ENCODE measurements at places on chromosomes 13 and 19.

GRCh38 chr19:34712395-34713261 is 21.4 kb upstream of the ZNF181 start:
- DNase-seq: peak; percentile 56

GRCh38 chr13:77406644-77407440 is 79.9 kb upstream of the MYCBP2 start:
- DNase-seq: no peak

GRCh38 chr13:25702386-25702785 is 330.6 kb downstream of the ATP8A2 start:
- no peak for DNase-seq

- DNase-seq: no peak
Measured at GRCh38 chr19:47019431-47020041, at the start of gene NPAS1. Gene NPAS1, plus strand, starts transcription at chr19:47019837. Its CDS starts 1,211 bp downstream, at chr19:47021048.

DNA sequence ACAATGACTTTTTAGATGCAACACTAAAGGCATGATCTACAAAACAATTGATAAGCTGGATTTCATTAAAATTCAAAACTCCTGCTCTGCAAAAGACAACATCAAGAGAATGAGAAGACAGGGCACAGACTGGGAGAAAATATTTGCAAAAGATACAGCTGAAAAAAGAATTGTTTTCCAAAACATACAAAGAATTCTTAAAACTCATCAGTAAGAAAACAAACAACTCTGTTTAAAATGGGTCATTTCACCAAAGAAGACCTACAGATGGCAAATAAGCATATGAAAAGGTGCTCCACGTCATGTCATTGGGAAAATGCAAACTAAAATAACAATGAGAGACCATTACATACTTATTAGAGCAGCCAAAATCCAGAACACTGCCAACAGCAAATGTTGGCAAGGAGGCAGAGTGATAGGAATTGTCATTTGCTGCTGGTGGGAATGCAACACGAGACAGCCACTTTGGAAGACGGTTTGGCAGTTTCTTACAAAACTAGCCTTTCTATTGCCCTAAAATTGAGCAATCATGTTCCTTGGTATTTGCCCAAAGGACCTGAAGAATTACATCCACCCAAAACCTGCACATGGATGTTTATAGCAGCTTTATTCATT is 39.2 kb downstream of the FLT1 start:
- DNase-seq: no peak

DNA sequence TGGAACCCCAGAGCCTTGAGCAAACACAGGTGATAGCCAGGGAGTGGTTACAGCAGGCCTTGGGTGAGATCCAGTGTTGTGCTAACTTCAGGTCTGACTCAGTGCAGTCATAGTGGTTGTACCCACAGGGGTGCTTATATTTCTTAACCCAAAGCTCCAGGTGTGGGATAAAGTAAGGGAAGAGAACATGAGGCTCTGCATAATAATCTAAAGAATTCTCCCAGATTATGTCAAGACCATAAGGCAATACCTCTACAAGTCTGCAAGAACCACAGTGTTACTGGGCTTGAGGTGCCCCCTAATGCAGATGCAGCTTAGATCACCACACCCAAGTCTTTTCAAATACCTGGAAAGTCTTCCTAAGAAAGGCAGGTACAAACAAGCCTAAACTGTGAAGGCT is 485.4 kb downstream of the RFC3 start:
- DNase-seq: no peak

GRCh38 chr13:108342369-108343289 is 73.1 kb downstream of the TNFSF13B start:
- DNase-seq: peak; percentile 22

DNA sequence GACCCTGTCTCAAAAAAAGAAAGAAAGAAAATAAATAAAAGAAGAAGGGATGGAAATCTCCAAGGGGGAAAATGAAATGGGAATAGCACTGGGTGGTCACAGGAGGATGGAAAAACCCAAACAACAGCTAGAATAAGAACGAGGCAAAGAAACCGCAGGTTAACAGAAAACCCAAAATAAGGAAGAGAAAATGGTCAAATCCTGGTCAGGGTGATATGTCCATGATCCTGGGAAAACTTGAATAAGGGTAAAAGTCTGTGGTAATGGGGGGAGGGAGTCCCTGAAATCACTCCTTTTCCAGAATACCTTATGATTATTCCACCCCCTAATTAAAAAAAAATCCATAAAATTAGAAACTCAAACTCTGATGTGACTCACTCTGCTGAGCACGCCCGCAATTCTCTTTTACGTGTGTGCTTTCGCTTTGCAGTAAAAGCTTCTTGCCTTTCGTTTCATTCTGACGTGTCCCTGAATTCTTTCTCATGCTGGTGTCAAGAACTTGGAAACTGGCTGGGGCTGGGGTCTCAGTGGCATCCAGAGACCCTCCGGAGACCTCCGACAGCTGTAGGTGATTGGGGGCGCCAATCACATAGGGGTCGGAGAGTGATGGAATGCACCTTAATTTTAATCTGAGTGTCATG is 4.3 kb upstream of the NAXD start:
- no peak for DNase-seq

DNA sequence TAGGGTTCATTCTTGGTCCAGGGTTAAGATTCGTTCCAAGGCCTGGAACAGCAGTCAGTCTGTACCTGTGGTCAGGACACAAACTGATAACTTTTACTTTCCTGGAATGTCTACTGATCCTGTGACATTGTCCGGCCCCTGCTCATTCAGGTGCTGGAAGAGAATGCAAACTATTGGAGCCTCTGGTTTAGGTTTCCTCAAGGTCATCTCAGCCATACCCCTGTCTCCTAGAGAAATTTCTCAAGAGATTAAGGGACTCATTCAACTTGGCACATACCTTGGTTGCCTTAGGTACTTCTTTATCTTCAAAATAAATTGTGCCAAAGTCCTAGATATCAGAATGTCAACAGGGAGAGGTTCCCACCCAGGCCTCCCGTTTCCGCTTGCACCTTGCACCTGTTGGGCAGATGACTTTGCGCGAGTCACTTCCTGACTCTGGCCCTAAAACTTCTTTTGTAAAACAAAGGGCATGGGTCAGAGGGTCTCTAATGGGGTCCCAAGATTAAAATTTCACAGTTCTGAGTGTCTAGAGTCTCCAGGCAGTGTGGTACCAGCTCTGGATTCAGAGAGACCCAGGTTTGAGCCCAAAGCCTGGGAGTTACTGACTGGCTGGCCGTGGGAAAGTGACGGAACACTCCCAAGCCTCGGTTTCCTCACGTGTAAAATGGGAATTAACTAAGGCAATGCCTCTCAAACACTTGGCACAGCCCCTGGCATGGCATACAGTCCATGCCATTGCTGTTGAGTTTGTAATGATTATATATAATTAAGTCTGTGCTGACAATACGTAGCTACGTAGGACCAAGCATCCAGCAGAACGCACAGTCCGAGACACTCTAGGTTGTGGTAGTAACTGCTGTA is 25.8 kb upstream of the CYP2S1 start:
- DNase-seq: no peak

- no peak for DNase-seq
Measured at GRCh38 chr13:99035715-99036114, 57.9 kb upstream of the DOCK9 start.

DNA sequence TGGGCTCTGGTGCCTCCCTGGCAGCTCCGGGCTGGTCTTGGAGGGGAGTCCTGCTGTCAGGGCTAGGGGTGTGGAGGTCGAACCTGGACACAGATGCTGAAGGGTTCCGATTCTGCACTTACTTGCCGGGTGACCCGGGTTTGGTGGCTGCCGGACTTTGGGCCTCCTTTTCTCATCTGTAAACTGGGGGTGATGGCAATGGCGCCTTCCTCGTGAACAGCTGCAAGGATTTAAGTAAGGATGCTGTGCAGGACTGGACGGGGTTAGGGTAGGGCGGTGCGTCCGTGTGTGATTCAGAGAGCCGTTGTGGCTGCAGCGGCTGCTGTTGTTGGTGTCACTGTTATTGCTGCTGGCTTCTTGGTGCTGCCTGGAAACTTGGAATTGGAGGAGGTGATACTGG is 2.4 kb downstream of the HPN start:
- DNase-seq: no peak

GRCh38 chr13:80040981-80041317 is 300.0 kb downstream of the SPRY2 start:
- DNase-seq: no peak

DNA sequence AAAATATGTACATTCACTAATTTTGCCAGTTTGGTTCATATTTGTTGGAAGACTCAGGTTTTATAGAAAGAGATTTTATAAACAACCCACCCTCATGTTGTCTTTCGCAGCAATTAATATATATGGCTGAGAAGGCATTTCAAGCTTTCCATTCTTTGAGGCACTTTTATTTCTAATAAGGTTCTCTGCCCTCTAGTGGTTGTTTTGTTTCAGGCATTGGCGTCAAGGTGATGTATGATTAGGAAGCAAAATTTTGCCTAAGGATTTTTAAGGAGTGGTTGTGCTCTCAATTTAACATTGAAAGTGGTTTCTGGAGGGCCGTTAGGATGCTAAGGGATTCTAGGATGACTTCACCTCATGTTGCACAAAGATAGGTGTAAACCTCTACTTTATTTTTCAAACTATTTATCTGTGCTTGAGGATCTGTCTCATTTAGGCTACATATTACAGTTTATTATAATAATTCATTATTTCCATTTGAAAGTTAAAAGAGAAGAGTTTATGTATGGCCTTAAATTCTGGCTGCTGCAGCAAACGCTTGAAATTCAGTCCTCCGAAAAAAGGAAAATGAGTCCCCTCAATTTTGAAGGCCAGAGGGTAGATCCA is 35.9 kb downstream of the OXGR1 start:
- peak; percentile 54 for DNase-seq

GRCh38 chr19:3145909-3146676 is 10.3 kb downstream of the GNA15 start:
- no peak for DNase-seq

GRCh38 chr13:30038884-30039283 is 188.5 kb upstream of the UBL3 start:
- DNase-seq: no peak

DNA sequence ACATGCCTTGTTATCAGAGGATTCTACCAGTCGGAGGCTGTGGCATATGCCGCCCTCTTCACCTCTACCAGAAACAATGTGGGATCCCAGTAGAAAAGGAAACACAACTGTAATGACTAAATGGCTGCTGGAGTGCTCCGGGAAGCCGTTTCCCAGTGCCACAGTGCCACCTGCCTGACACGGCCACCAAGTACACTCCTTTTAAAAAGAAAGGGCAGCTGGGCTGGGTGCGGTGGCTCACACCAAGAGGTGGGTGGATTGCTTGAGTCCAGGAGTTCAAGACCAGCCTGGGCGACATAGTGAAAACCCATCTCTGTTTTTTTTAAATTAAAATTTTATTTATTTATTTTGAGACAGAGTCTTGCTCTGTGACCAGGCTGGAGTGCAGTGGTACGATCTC is 67.3 kb downstream of the TRPM4 start:
- peak; percentile 52 for DNase-seq

DNA sequence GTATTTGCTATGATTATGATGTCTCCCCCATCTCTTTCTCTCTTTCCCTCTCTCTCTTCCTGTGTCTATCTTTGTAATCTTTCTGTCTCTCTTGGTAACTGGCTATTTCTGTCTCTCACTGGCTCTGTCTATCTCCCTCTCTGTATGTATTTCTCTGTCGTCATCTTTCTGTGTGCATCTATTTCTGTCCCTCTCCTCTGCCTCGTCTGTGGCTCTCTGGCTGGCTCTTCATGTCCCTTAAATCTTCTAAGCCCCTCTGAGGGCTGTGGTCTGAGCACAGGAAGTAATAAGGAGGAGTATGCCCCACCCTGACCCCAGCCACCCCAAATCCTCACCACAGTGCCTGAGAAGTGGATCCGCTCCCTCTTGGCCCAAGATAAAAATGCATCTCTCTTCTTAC is 104.4 kb downstream of the DNAJC15 start:
- DNase-seq: no peak

- no peak for DNase-seq
Measured at GRCh38 chr19:29695765-29696564, 19.1 kb downstream of the C19orf12 start.

DNA sequence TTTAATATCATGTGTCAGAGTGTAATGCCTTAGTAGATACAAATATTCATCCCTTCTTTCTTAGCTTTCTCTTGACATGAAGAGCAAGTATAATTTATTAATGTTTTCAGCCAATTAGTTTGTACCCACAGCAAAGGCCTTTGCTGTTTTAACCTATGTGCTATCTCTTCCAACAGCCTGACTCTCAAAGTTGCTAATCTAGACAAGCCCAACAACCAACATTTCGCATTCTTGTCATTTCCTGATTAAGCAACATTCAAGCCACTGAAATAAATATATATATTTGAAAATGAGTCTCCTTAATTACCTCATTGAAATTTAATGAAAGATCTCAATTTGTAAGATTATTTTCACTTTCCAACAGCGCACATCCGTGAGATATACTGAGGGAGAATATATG is 18.5 kb downstream of the EPSTI1 start:
- no peak for DNase-seq

GRCh38 chr13:109509154-109509900 is 277.1 kb downstream of the IRS2 start:
- no peak for DNase-seq

DNA sequence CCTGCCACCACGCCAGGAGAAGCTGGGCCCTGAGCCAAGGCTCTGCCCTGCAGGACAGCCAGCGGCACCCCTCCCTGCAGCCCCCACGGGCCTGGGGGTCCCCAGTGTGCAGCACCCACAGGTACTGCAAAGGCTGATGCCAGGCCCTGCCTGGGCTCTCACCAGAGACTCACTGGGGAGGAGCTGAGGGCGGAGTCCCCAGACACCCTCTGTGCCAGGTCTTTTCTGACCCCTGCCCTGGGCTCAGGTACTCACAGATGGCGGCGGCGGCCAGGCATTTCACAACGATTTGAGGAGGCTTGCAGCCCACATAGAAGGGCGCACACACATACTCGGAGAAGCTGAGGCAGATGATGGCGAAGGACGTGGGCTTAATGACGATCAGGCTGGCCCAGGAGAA is 5.7 kb downstream of the SLC7A9 start:
- DNase-seq: no peak

- no peak for DNase-seq
Measured at GRCh38 chr19:55650126-55650557, 2.1 kb downstream of the CCDC106 start.
